CD4-positive, alpha-beta T cell treated with Interleukin-2 at 100 ng/mL for 4 hours (primary cell): ENCODE measurements at places on chromosomes 1 and 21.

- no peak for DNase-seq
These were observed 293.3 kb upstream of the RUNX1 start for GRCh38 chr21:35342440-35342839.

- no peak for DNase-seq
These were observed 376.9 kb downstream of the HHIPL2 start for GRCh38 chr1:222171005-222171404.

GRCh38 chr1:12184008-12184681, 17.4 kb downstream of the TNFRSF1B start:
- DNase-seq: no peak

DNA sequence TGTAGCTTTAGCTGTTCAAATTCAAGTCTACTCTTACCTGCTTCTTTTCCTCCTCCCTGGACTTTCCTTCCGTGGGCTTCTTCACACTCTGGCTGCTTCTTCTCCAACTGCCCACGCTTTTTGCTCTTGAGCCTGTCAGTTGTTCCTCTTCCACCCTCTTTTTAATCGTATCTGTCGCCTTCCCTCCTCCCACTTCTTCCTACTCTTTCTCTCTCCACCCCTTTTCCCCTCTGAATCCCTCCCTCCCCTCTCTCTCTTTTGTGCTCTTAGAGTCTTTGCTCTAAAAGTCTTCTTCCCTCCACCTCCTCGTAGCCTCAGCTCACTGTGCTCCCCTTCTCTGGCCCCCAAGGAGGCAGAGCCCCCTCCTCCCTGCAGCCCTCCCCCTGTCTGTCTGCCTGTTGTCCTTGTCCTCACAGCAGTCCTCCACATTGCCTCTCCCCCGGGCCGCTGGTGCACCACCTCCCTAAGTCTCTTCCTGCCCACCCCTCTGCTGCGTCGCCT, 12.9 kb upstream of the GJA5 start:
- DNase-seq: no peak

DNA sequence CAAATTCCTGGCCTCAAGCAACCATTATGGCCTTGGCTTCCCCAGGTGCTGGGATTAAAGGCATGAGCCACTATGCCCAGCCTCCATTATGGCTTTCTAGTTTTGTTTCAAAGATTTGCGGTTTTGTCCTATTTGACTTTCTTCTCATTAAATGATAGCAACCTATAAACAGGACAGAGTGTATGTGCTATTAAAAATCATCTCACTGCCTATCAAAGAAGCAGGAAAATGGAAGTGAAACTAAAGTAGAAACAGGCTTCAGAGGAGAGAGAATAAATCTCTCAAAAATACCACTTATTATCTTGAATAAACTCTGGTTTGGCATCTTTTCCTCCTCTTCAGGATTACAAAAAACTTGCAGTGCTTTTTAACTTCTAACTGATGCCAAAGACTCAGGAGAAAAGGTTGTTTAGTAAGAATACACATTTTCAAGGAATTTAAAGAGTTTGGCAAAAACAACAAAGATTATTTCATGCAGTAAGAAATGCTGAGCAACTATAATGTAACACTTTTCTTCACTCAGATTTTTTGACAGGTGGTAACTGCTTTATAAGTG, 28.7 kb downstream of the ACBD3 start:
- DNase-seq: no peak

GRCh38 chr1:110309767-110310166, 29.4 kb upstream of the RBM15 start:
- DNase-seq: no peak

DNA sequence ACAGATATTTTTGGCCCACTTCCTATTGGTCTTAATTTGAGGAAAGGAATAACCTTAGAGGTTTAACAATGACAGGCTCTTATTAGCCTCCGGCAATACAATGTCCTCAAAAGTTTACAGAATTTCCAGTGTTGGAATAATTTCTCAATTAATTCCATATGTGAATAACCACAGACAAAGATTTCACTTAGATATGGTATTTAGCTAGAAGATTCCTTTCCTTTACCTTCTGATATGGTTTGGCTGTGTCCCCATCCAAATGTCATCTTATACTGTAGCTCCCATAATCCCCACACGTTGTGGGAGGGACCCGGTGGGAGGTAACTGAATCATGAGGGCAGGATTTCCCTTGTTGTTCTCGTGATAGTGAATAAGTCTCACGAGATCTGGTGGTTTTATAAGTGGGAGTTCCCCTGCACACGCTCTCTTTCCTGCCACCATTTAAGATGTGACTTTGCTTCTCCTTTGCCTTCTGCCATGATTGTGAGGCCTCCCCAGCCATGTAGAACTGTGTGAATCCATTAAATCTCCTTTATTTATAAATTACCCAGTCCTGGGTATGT, 54.9 kb upstream of the RGS7 start:
- DNase-seq: no peak

DNA sequence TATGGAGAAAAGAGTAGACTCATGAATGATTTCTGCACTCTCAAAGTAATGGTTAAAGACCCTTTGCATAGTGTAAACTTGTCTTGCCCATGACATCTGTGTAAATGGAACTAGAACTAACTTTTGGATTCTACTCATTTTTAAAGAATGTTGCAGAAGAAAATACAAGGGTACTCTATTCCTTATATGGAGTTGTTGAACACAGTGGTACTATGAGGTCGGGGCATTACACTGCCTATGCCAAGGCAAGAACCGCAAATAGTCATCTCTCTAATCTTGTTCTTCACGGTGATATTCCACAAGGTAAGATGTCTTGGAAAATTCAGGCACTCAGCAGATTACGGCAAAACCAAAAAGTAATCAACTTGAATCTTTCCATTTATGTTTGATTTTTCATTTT, 19.8 kb downstream of the CCT8 start:
- no peak for DNase-seq

DNA sequence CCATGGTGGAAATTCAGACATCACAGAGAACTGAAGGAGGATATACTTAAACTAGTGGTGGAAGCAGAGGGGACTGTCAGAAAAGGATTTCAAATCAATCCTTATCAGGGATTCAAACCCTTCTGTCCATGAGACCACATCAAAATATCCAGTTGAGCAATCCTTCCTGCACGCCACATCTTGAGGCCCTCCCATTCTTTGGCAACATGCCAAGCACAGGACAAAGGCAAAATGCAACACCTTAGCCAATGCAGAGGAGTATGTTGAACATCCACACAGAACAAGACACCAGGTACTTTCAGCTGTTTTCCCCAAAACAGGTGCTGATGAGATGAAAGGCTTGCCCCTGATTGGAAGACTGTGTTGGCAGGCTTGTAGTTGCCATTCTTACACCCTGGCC, 81.8 kb upstream of the PLXNA2 start:
- DNase-seq: no peak

GRCh38 chr1:53586765-53587164, 127.6 kb downstream of the DMRTB1 start:
- DNase-seq: no peak

DNA sequence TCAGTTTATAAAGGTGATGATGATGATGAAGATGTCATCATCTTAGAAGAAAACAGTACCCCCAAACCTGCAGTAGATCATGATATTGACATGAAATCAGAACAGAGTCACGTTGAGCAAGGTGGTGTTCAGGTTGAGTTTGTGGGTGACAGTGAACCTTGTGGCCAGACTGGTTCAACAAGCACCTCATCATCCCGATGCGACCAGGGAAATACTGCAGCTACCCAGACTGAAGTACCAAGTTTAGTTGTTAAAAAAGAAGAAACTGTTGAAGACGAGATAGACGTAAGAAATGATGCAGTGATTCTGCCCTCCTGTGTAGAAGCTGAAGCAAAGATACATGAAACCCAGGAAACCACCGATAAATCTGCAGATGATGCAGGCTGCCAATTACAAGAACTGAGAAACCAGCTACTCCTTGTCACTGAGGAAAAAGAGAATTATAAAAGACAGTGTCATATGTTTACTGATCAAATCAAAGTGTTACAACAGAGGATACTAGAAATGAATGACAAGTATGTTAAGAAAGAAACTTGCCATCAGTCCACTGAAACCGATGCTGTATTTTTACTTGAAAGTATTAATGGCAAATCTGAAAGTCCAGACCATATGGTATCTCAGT, 16.0 kb upstream of the CHAF1B start:
- no peak for DNase-seq

GRCh38 chr1:241077386-241078147, 279.4 kb downstream of the RGS7 start:
- DNase-seq: no peak

DNA sequence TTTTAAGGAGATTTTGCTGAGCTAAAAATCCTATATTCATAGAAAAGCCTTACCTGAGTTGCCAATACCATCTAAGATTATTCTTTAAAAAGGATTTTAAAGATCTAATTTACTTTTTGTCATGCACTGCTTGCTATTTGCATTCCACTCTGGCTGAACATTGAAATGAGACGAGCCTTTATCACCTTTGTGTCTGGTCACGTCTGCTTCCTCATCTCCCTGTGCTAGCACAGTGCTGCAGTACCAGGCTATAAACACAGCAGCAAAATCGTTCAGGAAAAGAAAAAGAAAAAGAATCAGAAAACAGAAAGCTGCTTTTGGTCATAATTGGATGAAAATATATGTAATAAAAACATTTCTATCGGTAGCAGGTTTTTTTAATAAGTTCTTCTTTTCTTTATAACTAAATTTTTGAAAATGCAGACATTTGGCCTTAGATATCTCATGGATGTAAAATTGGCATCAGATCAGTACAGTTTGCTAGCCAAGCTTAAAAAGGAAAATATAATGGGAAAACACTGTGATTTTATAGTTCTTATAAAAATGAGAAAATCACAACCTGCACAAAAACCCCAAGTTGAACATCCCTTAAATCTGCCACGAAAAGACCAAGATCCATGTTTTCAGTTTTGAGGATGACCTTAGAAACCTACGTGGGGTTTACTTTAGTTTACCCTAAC, 735.7 kb upstream of the CXADR start:
- DNase-seq: no peak

- peak; percentile 48 for DNase-seq
These were observed 1.5 kb downstream of the KCNA3 start for GRCh38 chr1:110673197-110673701.

- DNase-seq: no peak
These were observed 126.1 kb downstream of the NAV1 start for GRCh38 chr1:201665036-201665435.

GRCh38 chr21:36388835-36389234, 3.6 kb downstream of the CHAF1B start:
- DNase-seq: no peak

DNA sequence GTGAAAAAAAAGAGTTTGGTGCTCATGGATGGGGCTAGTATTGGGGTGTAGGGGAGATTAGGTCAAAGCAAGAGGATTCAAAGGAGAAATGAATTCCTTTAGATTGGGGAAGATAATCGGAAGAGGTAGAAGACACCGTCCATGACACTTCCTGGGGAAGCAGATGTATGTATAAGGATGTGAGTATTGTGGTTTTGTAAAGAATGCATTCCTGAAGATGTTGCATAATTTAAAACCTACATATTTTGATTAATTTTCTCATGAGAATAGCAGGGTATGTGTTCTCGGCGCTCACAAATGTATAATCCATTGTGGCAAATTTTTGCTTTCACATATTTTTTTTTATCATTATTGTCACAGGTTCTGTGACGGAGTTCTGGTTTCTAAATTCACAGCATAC, 5.5 kb upstream of the LGALS8 start:
- DNase-seq: no peak

DNA sequence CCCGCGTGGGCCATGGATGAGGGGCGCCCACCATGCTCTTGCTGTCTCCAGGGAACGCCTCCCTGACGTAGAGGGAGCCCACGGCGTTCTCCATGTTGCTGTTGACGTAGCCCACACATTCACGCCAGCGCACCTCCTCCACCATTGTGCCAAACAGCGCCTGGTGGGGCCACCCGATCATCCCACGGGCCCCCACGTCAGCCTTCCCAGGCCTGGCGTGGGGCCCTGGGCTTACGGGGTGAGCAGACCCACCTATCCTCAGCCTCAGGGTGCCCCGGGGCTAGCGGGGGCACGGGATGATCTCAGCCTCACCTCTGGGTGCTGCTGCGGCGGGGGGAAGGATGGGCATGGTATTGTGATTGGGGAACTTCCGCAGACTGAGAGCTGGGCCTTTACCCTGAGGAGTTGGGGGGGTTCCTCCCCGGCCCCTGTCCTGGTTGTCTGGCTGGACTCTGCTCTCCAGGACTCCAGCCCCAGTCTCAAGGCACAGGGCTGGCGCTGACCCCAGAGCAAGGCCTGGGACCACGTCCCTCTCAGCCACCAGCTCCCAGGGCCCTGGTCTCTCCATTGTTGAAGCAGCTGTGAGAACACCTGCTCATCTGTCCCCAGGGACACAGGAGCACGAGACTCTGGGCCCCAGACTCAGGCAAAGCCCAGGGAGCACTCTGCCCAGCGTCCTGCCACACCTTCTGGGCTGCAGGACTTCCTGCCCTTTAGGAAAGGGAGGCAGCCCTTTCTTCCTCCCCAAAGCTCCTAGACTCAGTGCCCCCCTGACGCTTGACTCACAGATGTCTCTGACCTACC, 10.2 kb downstream of the PRXL2B start:
- no peak for DNase-seq

DNA sequence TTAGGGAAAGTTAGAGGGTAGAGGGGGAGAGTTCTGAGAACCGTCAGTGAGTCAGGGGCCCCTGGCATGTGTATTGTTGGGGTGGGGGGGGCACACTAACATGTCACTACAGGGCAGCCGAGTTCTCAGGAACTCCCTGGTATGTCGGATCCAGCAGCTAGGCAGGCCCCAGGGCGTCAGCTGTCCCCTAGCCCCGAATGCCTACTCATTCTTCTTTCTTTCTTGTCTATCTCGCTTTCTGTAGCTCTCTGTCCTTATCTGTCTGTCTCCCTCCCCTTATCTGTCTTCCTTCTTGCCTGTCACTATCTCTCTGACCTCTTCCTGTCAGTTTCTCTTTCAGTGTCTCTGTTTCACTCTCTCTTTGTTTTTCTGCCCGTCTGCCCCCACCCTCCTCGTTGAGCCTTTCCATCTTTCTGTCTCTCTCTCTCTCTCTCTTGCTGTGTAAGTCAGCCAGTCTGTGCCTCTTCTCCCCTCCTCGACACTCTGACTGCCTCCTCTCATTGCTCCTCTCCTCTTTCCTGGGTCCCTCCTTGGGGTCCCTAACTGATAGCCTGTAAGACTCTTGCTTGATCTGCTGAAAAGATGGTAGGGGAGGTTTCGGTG, 2.4 kb downstream of the NTRK1 start:
- no peak for DNase-seq

- no peak for DNase-seq
These were observed 12.4 kb upstream of the FAAP20 start for GRCh38 chr1:2206813-2207487.

- DNase-seq: no peak
These were observed 48.9 kb downstream of the HLCS start for GRCh38 chr21:36917471-36918158.

- DNase-seq: no peak
These were observed 61.5 kb downstream of the KIAA0040 start for GRCh38 chr1:175131095-175131494.

DNA sequence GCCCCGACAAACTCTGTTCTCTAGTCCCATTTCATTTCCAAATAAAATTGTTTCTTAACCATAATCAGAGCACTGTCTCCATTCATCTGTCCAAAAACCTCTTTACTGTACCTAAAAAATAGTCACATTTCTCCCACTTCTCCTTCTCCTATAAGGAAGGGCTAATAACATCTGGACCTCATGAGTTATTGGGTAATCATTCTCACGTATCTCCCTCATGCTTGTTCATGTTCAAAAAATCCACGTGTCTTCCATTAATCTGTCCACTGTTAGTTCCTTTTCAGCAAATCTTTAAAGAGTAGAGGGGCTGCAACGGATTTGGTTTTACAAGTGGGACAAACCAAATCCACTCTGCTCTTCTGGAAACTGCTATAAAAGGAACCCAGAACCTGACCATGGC, 1418.8 kb downstream of the MRPL39 start:
- no peak for DNase-seq

- DNase-seq: no peak
These were observed 81.0 kb upstream of the AKT3 start for GRCh38 chr1:243930822-243931671.

GRCh38 chr1:172466795-172467407, 23.0 kb upstream of the PIGC start:
- no peak for DNase-seq
